ENCODE measurements at places on chromosomes 11 and 22. TPM values are rescaled to one million over a fixed set of nuclear protein-coding genes. Genes with fewer than 3 reads are reported as not detected.

GNG3 gene
- total RNA-seq, result not detected

PDE3B gene
- total RNA-seq, result 6.5 TPM

CABP7 gene
- 1.5 TPM for total RNA-seq

IGF2 gene
- total RNA-seq, result not detected

- no peak for DNase-seq
These were observed 41.2 kb downstream of the STIM1 start for GRCh38 chr11:3896644-3897043.

GRCh38 chr22:32517921-32518320 lies 43.3 kb downstream of the FBXO7 start:
- no peak for DNase-seq

DNA sequence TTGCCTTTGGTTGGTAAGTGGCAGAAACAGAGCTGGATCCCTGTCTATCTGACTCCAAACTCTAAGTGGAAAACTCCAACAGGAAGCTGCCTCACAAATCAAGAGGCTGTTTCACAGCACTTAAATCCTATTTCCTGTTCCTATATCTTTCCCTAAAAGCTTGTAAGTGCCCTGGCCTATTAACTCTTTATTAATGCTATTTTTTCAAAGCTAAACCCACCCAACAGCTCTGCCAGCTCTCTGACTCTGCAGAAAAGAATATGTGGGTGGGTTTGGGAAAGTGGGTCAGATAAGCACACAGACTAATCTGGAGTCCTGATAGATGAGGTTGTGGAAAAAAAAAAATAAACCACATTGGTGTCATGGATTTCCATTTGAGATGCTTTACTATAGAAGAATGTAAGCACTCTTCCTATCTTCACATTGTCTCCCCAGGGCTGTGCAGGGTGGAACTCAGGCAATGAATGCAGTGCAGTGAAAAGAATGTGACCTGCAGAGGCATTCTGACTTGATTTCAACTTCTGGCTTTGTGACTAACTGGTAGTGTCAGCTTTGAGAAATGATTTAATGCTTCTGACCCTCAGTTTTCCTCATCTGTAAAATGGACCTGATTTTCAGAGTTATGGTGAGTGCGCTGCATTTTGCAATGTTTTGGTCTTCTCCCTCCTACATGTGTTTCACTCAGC lies 125.6 kb downstream of the AASDHPPT start:
- no peak for DNase-seq

DNA sequence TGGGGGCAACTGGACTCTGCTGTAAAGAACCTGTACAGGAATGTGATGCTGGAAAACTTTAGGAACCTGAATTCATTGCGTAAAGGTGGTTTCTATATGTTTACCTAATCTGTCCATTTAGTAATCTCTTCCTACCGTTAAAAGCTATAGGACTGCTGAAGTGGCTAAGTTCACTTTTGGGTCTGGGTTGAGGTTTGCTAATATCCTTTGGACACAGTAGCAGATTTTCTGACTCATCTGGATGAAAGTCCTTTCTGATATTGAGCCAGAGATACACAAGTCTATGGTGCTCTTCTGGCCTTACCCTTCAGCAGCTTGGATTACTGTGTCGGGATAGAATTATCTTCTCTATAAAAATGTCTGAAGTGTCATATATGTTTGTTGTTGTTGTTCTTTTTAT lies 16.9 kb downstream of the ZNF215 start:
- DNase-seq, result no peak

- DNase-seq, result no peak
These were observed 56.1 kb downstream of the IGLL5 start for GRCh38 chr22:22943521-22944267.

DNA sequence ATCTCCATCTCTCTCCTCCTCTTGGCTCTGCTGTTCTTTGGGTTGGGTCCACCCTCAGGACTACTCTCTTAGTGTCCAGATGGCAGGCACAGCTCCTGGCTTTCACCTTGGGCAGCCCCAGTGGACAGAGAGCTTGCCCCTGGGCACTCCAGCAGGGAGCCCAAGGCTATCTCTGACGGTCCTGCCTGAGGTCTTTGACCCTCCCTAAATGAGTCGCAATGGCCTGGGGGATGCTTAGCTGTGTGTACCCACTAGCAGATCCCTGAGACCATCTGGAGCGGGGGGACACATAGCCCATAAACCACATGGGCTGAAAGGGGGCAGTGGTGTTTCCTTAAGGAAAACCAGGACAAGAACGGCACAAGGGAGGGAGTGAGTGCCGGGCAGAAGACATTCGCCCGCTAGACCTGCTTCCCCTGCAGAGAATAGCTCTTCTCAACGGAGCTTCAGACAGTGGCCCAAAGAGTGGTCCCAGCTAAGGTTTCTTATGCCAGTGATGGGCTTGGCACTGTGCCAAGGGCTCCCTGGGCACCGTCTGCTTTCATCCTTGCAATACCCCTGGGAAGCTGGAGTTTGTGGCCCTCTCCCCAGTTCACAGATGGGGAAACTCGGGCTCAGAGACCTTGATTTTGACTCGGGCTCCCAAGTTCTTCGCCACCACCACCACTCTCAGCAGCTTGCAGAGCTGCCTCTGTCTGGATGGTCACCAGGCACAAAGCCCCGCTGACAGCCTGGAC lies 53.9 kb upstream of the ANO1 start:
- DNase-seq, result no peak

Data from G401 (cell line).